Calu3 (cell line): ENCODE measurements at places on chromosomes 13 and 19. TPM values are rescaled to one million over a fixed set of nuclear protein-coding genes. Genes with fewer than 3 reads are reported as not detected.

Gene FGF22
- total RNA-seq = 0.24 and 0.39 TPM in 2 replicates

Gene SAMD4B
- total RNA-seq = 214 and 237 TPM in 2 replicates

Gene IRGC
- total RNA-seq = not detected in 2 replicates

Gene PGLYRP1
- not detected in 2 replicates for total RNA-seq

Gene ZNF112
- 5.6 and 5.7 TPM in 2 replicates for total RNA-seq

Gene ZNF575
- total RNA-seq = 2.2 and 2.8 TPM in 2 replicates

Gene ZNF587
- total RNA-seq = 111 and 113 TPM in 2 replicates

Gene UPF1
- 57.1 and 62.0 TPM in 2 replicates for total RNA-seq

Gene UNC13A
- 0.28 and 3.8 TPM in 2 replicates for total RNA-seq

Gene ZNF497
- 2.4 and 3.1 TPM in 2 replicates for total RNA-seq

Gene NECTIN2
- 137 and 174 TPM in 2 replicates for total RNA-seq

Gene CRB3
- total RNA-seq = 45.6 and 47.6 TPM in 2 replicates
